ENCODE measurements at places on chromosomes 3 and 15.

DNA sequence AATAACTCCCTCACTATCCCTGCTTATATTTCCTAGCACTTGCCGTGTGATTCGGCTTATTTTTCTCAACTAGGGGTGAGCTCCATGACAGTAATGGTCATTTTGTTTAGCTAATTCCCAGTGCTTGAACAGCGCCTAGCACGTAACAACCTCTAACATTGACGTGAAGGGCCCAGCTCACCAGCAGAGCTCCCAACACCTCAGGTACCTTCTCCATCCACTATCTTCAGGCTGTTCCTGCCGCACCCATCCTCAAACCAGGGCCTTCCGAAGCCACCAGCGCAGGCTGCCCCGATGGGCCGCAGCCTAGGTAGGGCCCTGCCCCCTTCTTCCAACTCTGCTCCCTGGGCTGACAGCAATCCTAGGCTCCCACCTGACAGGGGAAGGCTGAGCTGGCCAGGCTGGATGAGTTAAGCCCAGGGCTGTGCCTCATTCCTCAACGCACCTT lies 751 bp upstream of the RPS17 start:
- DNase-seq, result no peak

GRCh38 chr3:66520724-66521123 lies 19.9 kb upstream of the LRIG1 start:
- no peak for DNase-seq

- no peak for DNase-seq
These were observed 503.9 kb upstream of the MDFIC2 start for GRCh38 chr3:70816346-70816745.

- DNase-seq, result no peak
These were observed 355.8 kb upstream of the IL12A start for GRCh38 chr3:159632851-159633250.

DNA sequence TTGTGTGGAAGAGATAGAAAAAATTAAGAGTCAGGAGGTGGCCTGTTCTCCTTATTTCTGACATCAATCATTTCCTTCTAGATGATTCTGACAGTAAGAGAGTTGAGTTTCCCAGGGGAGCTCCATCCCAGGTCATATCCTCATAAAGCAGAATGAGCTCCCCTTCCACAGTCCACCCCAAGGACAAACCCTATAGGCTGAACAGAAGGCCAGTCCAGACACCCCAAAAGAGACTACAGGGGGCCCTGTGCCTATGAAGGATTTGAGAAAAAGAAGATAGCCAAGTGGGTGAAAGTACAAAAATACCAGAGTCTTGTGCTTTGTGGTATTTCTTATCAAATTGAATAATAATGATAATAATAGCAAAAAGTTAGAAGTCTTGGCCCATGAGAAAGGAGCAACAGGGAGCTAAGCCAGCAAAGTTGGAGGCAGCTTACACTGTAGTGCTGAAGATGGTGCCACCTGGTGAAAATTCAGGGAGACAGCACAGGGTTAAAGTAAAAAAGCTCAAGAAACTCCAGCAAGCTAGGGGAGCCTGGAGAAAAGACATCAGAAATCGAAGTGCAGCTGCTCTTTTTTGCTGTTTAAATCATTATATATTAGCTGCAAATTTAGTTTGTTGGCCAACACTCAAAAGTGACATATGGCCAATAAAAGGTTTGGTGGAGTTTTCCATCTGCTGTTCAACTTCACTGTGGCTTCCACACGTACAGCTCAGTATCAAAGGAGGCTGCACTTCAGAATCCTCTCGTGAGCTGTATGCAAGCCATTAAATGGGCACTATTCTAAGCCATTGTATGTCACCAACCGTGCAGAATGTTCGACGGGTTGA lies 35.8 kb upstream of the SLC24A5 start:
- peak; percentile 39 for DNase-seq

- DNase-seq, result no peak
These were observed 210.6 kb downstream of the PTPRG start for GRCh38 chr3:61771976-61772375.

Measured in iPS DF 6.9 (cell line).